NCI-H446 (cell line): ENCODE measurements at places on chromosomes 12 and 14.
A peak's percentile ranks its signal among the peaks of the same experiment; 100 is the strongest.

DNA sequence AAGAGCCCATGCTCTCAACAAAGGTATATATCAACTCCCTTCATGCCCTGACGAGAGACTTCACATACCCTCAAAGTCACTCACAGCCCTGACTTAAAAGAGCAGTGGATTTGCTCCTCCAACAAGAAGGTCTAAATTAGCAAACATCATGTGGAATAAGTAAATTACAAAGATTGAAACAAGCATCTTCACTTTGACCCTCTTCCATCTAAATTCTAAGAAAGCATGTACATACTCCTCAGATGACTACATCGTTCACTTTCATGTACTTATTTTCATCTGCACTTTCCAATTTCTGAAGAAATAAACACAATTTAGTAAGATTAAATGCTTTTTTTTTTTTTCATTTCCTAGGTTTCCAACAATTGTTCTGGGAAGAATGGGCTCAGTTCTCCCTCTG, 38.6 kb upstream of the KRR1 start:
- peak; percentile 33 for DNase-seq

- no peak for DNase-seq
Measured at GRCh38 chr12:27449026-27449425, 2.5 kb downstream of the SMCO2 start.

DNA sequence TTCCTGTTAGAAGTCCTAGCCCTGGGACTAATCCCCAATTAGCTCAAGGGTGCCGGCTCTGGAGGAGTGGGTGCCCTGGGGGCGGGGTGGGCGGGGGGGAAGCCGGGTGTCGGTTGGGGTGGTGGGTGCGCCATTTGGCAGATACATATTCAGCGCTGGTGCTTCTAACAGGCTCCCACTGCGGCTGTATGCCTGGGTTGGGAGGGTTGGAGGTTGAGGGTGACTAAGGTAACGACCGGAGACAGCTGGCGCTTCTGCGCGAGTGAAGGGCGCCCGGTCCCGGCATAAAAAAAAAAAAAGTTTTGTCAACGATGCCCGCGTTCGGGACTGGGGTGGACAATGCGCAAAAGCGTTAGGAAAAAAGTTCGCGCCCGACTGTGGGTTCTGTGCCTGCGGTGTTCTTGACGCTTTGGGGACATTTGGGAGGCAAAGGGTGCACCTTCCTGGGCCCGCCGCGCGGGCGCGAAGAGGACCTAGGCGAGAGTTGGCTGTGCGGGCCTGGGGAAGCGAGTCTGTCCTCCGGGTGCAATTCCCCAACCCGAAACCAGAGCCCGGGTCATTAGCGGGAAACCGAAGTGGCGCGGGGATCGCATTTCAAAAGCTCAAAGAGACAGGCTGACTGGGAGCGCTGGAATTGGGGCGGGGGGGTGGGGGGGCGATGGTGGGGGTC, 19.2 kb downstream of the TBX3 start:
- DNase-seq = no peak

GRCh38 chr12:81872400-81872799, 113.2 kb upstream of the PPFIA2 start:
- DNase-seq = no peak

GRCh38 chr12:3945671-3946070, 72.5 kb upstream of the PARP11 start:
- no peak for DNase-seq
